ENCODE measurements at places on chromosomes 1 and 21. TPM values are rescaled to one million over a fixed set of nuclear protein-coding genes. Genes with fewer than 3 reads are reported as not detected.

- DNase-seq = no peak
Observed at GRCh38 chr1:15279576-15280230, 32.7 kb downstream of the FHAD1 start.

The CHIA gene
- not detected for total RNA-seq

DNA sequence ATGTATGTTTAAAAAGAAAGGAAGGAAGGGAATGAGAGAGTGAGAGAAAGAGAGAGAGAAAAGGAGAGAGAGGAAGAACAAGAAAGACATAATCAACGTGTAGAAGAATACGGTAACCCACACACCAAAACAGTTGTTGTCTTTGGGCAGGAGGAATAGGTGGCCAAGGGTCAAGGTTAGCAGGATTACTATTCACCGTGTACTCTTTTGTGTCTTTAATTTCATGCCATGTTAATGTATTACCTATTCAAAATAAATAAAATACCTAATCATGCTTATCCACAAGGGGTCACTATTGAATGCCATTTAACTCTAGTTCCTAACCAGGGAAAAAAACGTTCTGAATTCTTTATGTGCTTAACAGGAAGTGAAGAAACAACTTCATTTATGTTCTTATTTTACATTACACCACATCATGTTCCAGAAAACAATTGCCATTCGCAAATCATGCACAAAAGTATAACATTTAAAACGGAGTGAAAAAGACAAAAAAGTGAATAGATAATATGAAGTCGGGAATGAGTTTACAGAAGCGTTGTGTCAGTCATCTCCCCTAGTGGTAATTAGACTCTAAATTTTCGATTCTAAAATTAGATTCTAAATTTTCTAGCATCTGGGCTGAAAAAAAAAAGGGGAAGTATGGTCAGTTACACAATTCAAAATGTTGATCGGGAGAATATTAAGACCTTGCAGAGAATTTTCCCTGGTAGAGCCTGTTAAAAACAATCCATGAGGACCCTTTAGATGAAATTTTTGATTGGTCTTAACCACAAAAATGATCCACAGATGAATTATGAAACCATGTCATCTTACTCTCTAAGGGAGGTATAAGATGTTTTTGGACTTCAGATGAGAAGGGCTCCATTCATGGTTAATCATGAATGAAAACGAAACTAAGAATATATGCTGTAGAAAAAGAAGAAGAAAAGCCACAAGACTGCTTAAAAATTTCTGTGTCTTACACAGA lies 700 bp upstream of the KMO start:
- DNase-seq = peak; percentile 78

The CFHR3 gene
- total RNA-seq = not detected

The TTC34 gene
- under 0.01 TPM for total RNA-seq

DNA sequence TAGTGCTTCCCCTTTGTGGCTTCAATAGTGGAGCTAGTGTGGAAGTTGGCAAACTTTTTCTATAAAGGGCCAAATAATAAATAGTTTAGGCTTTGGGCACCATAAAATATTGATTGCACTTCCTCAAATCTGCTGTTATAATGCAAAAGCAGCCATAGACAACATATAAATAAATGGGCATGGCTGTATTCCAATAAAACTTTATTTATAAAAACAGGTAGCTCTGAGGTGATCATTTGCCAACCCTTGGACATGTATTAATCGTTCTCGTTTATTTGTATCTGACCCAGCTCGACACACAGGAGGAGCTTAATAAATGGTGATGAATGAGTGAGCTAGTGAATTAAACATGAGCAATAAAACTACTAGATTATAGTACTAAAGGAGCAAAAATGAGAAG lies 13.3 kb downstream of the KAZN start:
- DNase-seq = no peak

GRCh38 chr1:78284354-78284753 lies 206.4 kb upstream of the PTGFR start:
- no peak for DNase-seq

DNA sequence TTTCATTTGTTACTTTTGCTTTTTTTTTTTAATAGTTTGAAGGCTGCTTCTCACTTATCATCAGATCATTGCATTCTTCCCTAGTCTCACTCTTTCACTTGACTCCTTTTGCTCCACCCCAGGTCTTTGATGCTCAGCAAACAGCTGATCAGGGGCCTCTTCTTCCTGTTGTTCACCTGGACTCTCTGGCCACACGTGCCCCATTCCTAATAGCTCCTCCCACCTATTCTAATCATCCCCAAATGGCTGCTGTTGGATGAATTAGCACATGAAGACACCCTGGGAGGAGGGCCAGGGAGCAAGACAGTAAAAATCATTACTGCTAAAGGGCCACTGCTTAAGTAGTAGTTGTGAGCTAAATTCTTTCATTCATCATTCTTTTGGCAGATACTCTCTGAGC lies 119.5 kb downstream of the MAB21L3 start:
- DNase-seq = no peak

DNA sequence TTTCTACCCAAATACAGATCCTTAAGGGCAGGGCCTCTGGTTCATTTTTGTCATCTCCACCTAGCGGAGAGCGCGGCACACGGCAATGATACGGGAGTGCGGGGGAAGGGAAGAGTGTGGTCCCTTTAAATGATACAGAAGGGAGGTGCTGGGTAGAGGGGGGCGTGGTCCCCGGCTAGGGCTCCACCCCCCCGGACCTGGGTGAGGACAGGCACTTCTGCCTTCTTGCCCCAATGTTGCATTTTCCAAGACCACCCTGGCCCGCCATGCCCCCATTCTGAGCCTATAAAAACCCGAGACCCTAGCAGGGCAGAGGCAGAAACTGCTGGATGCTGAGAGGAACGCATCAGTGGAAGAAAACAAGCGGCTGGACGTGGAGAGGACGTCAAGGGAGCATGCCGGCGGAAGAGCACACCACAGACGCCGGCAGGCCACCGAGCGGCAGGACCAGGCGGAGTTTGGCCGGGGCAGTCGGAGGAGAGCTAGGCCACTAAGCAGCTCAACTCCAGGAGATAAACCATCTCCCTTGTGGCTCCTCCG lies 30.0 kb downstream of the LRRC3 start:
- DNase-seq = peak; percentile 8

The KIF14 gene
- total RNA-seq = 10.8 TPM

- DNase-seq = no peak
Observed at GRCh38 chr1:181779343-181779742, 282.2 kb downstream of the ZNF648 start.

GRCh38 chr1:226135059-226135651 lies 51.4 kb downstream of the ACBD3 start:
- no peak for DNase-seq

- no peak for DNase-seq
Observed at GRCh38 chr1:156664767-156665411, 12.3 kb downstream of the NES start.

GRCh38 chr1:63612564-63612963 lies 19.4 kb downstream of the PGM1 start:
- DNase-seq = no peak

GRCh38 chr1:186760446-186760845 lies 68.3 kb upstream of the PLA2G4A start:
- DNase-seq = no peak

DNA sequence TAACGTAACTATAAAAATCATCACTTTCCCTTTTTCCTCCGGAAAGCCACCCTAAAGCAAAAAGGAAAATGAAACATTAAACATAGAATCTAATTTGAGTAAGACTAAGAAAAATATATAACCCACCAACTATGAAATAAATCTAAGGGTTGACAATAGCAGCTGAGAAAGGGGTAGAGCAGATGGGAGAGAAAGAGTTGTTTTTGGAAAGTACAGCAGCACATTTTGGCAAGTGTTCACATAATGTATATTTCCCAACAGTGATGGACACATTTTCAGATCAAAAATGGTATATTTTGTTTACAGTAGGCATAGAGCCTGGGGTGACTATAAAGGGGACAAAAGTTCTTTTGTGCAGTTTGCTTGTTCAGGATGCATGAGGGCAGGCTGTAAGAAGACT lies 1287.4 kb upstream of the B3GALT2 start:
- no peak for DNase-seq

DNA sequence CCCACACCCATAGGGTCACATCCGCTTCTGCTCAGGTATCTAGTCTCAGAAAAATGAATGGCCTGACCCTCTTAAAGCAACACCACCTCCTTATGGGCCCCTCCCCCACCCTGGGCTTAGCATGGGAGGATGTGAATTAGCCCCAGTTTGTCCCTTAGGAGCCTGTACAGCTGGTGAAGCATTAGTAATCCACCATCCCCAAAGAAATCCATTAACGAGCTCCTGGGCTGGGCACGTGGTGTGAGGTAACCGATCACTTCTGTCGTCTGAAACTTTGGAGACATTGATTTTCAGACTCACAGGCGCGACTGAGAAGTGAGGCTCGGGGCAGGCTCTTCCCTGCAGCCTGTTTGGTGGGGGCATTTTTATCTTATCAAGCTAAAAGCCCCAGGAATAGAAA lies 10.5 kb downstream of the RASSF5 start:
- no peak for DNase-seq

The ZMYND12 gene
- total RNA-seq = not detected

- peak; percentile 97 for DNase-seq
Observed at GRCh38 chr1:109370712-109371340, 26.9 kb downstream of the SORT1 start.

The PADI4 gene
- not detected for total RNA-seq

The GPR37L1 gene
- not detected for total RNA-seq

DNA sequence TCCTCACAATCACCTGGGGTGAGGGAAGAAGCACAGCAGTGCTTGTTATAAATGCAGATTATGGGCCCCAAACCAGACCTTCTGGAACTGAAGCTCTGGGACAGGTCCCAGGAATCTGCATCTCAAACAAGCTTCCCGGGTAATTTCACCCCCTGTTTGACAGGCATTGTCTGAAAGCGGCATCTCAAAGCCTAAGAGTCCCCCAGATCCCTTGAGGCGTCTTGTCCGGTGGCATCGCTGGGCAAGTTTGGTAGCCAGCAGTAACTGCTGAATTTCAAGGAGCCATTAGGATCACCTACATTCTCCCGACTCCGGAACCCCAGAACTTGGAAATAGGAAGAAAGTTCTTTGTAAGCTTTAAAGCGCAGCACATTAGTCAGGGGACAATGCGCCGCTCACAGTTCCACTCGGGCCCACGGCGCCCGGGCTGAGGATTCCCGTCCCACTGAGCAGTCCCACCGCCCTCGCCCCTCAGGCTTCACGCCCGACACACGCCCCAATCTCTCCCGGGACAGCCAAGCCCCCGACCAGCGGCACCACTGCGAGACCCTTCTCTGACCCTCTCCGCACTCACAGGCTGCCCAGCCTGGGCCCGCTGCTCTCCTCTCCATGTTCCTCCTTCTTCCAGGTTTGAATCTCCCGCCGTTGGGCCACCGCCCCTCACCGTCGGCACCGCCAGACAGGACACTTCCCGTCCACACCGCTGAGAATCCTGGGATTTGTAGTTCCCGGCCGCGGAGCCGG lies at the start of gene IQGAP3:
IQGAP3 (minus strand) TSS at position 647 of the 744 bp plus-strand sequence; CDS start at position 611, 36 bp downstream.
- DNase-seq = peak; percentile 69

The CACNA1S gene
- total RNA-seq = not detected

The C8B gene
- total RNA-seq = not detected

The BRDT gene
- total RNA-seq = not detected

- DNase-seq = peak; percentile 26
Observed at GRCh38 chr1:174839211-174839610, 160.5 kb upstream of the CACYBP start.

DNA sequence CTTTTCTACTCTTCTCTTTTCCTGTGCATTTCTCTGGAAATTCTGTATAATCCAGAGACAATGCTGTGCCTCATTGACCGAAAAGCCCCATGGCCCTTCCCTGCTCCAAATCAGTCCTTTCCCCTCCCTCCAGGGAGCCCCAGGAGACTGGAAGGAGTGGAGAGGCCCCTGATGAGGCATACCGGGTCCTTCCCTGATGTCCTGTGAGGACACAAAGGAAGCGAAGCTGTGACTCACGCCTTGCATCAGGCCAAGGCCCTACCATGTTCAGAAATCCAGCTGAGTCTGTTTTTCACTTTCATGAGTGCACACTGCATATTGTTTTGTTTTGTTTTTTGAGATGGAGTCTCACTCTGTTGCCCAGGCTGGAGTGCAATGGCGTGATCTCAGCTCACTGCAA lies 38.7 kb upstream of the BECN2 start:
- peak; percentile 74 for DNase-seq

GRCh38 chr1:64743954-64744491 lies 852 bp upstream of the RAVER2 start:
- DNase-seq = no peak

DNA sequence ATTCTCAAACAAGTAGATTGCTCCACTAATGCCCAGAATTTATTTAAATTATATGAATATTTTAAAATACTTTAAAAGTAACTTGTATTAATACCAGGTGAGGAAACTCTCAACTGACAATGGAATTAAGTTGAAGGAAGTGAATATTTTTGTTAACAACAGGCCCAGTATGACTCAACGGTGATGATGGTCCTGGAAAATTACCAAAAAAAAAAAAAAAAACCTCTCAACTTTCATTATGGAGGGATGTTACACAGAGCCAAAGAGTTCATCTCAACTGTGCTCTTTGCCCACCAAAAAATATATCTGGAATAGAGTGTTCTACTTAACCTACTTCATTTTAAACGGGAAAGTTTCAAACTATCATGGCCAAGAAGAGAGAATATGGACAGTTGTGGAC lies 28.3 kb downstream of the CFH start:
- peak; percentile 60 for DNase-seq

The TMEM82 gene
- total RNA-seq = not detected

DNA sequence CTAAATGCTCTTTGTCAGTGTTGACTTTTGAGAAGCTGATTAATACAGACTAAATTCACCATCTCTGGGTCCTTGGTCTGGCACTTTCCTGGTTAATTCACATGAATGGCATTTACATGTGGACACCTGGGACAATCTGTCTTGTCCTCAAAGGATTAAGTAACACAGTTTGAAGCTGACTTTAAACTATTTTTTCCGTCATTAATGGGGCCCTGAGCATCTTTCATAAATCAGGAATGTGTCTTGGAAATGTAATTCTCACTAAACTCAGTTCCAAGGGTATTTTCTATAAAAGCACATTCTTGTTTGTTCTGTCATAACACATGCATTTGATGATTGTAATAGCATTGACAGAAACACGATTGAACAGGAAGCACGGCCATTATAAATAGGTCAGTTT lies 26.7 kb upstream of the NBL1 start:
- no peak for DNase-seq

- no peak for DNase-seq
Observed at GRCh38 chr1:15371610-15372545, 37.8 kb upstream of the EFHD2 start.

- DNase-seq = no peak
Observed at GRCh38 chr1:241857131-241857530, 9.1 kb downstream of the EXO1 start.

DNA sequence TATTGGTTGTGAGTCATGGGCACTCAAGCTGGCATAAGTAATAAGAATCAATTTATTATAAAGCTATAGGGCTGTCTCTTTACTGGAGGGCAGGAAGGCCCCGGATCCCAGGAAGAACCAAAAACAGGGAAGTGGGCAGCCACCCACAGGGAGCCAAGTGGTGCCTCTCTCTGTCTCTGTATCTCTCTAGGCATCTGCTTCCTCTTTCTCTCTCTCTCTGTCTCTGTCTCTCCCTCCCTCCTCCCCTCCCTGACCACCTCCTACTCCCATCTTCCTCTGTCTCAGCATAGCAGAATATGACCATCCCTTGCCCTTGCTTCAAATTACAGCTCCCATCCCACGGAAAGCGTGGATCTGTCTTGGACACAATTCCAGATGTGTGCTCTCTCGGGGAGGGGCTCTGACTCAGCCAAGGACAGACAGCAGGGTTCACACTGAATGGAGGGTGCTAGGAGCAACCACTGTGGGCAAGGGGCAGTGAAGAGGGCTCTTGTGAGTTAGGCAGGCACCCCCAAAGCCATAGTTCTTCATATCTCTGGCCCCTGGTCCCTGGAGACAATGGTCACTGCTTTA lies 80.4 kb upstream of the LPGAT1 start:
- DNase-seq = peak; percentile 15

- peak; percentile 17 for DNase-seq
Observed at GRCh38 chr1:216723274-216723780, at the start of gene ESRRG. Gene ESRRG (minus strand): TSS chr1:216723429. CDS start chr1:216723299, 130 bp downstream.

The TMPRSS2 gene
- not detected for total RNA-seq

Measured in IMR-90 (cell line).